ENCODE measurements at places on chromosomes 5 and 9. TPM values are rescaled to one million over a fixed set of nuclear protein-coding genes. Genes with fewer than 3 reads are reported as not detected.

The JADE2 gene
- 34.0 TPM for total RNA-seq

The FBLL1 gene
- not detected for total RNA-seq

The TOR2A gene
- 9.2 TPM for total RNA-seq

The HEMGN gene
- total RNA-seq = not detected

The TMEM215 gene
- total RNA-seq = not detected

The IL3 gene
- total RNA-seq = not detected

The FREM1 gene
- not detected for total RNA-seq

The IFNA6 gene
- not detected for total RNA-seq

Data from foreskin keratinocyte (primary cell).